ENCODE measurements at places on chromosomes 4 and X.

GRCh38 chr4:145557720-145558119 is 61.5 kb upstream of the MMAA start:
- DNase-seq = peak; percentile 72

DNA sequence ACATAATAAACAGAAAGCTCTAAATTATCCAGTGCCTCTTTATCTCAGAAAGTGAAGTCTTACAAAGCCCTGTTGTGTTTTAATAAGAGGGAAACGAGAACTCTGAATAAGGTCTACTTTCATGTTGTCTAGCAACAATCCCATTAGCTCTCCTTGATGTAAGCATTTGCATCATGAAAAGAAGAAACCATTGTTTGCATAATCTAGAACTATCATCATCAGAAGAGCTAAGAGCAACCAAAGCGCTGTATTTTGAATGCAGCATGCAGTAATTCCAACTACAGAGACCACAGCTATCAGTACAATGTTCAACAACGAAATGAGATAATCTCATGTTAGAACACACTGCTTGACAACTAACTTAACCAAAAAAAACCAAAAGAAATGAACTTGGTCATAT is 257.1 kb downstream of the CAMK2D start:
- no peak for DNase-seq

GRCh38 chr4:168550064-168550766 is 53.4 kb downstream of the PALLD start:
- no peak for DNase-seq

- no peak for DNase-seq
Observed at GRCh38 chr4:184383497-184384055, 90.8 kb downstream of the IRF2 start.

DNA sequence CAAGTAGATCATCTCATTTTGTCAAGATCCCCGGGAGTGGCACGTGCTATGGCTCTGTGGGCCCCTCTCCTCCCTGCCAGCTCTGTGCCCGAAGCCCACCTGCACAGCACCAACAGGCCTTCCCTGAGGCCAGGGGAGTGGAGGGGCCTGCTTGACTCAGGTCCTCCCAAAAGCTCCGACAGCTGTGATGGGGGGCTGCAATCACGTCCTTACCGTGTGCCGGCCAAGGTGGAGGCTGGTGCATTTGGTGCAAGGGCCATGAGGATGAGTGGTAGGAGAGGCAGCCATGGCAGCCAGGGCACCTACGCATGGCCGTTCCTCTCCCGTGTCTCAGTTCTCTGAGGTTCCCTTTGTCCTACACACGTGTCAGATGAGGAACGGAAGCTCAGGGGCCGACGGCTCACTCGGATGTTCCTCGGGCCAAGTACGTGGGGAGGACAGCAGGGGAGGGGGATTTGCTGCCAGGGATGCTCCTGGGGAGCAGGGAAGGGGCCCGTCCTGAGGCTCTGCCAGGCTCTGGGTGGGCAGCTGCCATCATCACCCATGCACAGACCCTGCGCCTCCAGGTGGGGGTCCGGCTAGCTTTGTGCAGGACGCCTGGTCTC is 95.8 kb downstream of the HMX1 start:
- DNase-seq = no peak

- DNase-seq = no peak
Observed at GRCh38 chr4:95549246-95550114, 707 bp upstream of the UNC5C start.

DNA sequence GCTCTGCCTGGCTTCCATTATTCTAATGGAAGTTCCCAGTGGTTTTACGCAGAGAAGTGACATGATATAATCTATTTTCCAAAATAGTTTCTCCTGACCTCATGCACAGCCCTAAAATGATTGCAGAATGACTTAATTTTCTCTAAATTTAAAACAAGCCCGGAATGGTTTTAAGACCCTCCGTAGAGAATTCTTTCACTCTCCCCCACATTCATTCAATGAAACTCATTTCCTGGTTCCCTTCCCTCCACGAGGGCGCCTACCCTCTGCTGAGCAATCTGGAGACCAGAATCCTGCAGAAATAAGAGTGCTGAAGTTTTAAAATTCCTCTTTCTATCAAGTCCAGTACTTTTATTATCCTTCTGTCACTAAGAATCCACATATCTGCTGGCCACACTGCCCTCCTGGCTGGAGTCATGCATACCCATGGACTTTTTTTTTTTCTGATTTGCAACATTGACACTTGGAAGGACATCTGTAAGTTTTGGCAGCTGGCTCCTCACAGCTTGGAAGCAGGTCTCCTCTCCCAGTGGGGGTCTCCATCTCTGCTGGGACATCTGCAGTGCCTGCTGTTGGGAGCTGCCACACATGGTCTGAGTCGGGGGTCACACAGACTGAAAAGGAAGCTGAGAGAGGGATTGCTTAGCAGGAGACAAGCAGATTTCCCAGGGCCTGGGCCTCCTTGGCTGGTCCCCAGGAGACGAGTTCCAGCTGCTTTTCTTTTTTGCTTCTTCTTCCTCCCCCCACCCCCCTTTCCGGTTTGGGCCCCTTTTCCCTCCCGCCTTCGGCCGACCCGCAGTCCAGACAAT is 86.1 kb downstream of the SOWAHB start:
- DNase-seq = no peak
